Islet precursor cell (in vitro differentiated cells): ENCODE measurements at places on chromosomes 2 and 18.

DNA sequence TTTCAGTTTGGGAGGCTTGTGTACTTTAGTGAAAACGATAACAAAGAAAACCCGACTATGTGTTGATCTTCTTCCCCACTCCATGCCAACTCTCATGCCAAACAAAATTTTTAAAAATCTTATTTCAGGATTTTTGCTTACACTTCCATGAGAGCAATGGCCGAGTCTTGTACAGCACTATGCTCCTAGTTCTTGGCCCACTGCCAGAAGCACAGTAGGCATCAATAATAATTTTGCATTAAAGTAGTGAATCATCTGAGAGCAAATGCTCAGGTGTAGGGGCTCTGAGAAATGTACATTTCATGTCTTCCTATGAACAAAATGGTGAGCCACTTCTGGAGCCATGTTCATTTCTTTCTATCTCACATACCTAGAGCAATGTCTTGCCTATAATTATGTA, 62.2 kb downstream of the MAP3K19 start:
- no peak for DNase-seq

GRCh38 chr2:33589444-33589843, 9.7 kb downstream of the FAM98A start:
- DNase-seq: no peak

- DNase-seq: no peak
Measured at GRCh38 chr2:71496156-71496770, 42.9 kb downstream of the DYSF start.

DNA sequence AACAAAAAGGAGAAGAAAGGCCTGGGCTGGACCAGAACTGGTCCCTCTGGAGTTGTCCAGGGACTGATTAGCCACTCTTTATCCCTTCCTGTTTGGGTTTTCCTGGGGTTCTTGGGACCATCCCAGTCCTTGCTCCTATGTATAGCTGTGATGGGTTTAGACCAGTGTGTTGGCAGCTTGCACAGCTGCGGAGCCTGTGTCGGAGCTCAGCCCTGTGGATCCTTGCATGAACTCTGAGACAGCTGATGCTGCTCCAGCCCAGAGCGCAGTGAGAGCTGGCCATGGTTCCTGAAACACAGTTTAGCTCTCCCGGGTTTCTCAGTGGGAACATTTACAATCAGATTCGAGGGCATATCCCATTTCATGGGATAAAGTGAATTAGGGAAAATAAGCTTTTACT, 16.9 kb downstream of the IMPA2 start:
- peak; percentile 38 for DNase-seq

DNA sequence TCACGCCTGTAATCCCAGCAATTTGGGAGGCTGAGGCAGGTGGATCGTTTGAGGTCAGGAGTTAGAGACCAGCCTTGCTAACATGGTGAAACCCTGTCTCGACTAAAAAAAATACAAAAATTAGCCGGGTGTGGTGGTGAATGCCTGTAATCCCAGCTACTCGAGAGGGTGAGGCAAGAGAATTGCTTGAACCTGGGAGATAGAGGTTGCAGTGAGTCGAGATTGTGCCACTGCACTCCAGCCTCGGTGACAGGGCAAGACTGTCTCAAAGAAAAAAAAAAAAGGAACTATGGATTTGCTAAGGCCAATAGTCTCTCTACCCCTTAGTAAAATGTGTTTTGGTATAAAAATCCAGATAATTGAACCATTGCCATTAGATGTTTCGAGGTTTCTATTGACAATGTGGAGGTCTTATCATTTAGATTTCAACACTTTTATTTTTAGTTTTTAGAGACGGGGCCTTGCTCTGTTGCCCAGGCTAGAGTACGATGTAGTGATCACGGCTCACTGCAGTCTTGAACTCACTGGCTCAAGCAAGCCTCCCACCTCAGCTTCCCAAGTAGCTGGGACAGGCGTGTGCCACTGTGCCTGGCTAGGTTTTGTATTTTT, 1.1 kb upstream of the TXNDC2 start:
- no peak for DNase-seq

GRCh38 chr2:126949775-126950174, 51.1 kb downstream of the TEX51 start:
- DNase-seq: no peak

DNA sequence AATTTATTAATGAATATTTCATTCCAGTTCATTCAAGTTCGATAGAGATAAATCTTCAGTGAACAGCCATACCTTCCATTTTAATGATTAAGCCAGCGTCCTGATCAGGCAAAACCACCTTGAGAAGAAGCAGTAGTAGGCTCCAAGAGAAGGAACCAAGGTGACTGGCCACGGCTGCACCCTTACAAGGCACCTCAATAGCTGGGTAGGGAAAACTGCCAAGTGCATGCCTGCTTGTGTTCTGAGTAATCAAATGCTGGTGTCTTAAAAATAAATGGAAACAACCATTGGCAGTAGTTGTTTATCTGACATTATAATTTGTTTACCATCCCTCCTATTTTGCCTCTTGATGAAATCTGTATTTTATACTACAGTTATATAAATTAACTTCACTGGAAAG, 10.0 kb upstream of the FEZ2 start:
- DNase-seq: no peak

DNA sequence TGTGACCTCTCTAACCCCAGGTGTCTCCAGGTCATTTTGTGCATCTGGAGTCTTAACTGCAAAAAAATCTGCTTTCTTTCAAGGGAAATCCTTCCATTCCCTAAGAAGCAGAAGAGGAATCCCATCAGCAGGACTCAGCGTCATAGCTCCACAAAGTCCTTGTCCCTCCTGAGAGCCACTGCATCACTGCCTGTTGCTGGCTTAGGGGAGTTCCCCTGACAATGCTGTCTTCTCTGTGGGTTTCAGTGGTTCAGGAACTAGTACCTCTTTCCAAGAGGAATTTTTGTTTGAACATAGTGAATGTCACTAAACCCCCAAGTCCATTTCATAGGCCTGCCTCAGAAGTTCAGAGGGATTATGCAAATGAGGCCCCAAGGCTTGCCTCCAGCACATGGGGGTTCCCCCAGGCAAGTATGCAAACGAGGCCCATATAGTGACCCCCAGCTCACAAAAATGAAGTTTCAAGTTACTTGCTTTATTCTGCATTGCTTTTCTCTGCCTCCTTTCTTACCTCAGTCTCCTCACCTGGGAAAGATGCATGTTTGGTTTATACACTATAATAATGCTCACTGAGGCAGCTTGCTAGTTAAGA, 513.9 kb upstream of the MEX3C start:
- DNase-seq: no peak

DNA sequence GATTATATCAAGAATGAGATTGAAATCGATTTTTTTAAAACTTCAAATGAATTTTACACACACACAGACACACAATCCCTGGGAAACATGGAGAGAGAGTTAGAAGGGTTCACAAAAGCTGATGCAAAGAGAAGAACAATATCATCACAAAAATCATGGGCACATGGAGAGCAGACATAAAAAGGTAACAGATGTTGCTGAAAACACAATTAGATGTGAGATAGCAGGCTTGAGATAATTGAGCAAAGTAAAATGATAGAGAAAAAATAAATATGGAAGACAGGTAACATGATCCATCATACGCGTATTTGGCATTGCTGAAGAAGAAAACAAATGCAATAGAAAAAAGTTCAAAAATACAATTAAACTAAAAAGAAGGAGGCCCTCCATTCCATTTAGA, 11.6 kb upstream of the B4GALT6 start:
- DNase-seq: no peak

DNA sequence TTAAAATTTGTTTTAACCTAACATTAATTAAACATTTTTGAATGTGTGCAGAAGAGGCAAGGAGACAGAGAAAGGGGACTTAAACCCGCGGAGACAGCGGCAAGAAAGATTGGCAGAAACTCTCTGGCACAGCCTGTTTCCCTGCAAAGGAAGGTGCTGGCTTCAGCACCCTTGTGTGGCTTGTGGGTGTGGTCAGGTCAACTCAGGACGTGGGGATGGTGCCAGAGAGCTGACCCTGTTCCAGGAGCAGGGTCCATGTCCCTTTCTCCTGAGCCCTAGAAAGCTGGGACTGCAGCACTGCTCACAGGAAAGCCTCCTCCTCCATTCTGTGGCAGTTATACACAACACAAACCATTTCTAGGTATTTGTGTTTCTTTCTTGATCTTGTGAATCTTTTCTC, 176.2 kb upstream of the ST6GAL2 start:
- DNase-seq: no peak

- no peak for DNase-seq
Measured at GRCh38 chr18:58592223-58593214, 36.4 kb downstream of the ALPK2 start.

- no peak for DNase-seq
Measured at GRCh38 chr2:210611466-210611865, 55.1 kb downstream of the CPS1 start.

GRCh38 chr2:121707344-121707919, 29.2 kb downstream of the NIFK start:
- DNase-seq: no peak

DNA sequence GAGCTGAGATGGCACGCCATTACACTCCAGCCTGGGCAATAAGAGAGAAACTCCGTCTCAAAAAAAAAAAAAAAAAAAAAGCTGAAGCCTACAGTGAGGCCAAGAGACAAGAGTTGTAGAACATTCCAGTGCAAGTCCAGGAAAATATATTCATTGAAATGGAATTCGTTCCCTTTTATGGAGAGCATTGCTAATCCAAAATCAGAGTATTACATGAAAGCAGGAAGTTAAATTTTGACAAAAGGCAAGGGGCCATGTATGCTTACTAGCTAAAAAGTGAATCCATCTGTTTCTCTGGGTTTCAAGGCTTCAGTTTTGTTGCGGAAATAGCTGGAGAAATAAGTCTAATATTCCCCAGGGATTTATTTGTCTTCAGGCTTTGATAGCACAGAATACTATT, 471.7 kb downstream of the THSD7B start:
- DNase-seq: no peak

DNA sequence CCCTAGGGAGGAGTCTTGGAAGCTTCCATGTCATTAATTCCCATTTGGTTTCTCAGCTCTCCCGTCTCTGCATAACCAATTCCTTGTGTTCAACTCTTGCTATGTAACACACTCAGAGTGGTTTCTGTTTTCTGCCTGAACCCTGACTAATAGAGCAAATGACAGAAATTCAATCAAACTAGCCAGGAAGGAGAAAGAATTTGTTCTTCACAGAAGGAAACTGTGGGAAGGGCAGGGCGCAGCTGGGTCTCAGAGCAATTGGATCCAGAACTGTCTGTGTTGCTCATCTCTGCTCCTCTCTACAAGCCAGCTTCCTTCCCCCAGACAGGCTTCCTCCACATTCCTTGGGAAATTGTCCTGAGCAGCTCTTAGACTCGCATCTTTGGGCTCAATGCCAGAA, 269.8 kb downstream of the TNS1 start:
- DNase-seq: no peak

DNA sequence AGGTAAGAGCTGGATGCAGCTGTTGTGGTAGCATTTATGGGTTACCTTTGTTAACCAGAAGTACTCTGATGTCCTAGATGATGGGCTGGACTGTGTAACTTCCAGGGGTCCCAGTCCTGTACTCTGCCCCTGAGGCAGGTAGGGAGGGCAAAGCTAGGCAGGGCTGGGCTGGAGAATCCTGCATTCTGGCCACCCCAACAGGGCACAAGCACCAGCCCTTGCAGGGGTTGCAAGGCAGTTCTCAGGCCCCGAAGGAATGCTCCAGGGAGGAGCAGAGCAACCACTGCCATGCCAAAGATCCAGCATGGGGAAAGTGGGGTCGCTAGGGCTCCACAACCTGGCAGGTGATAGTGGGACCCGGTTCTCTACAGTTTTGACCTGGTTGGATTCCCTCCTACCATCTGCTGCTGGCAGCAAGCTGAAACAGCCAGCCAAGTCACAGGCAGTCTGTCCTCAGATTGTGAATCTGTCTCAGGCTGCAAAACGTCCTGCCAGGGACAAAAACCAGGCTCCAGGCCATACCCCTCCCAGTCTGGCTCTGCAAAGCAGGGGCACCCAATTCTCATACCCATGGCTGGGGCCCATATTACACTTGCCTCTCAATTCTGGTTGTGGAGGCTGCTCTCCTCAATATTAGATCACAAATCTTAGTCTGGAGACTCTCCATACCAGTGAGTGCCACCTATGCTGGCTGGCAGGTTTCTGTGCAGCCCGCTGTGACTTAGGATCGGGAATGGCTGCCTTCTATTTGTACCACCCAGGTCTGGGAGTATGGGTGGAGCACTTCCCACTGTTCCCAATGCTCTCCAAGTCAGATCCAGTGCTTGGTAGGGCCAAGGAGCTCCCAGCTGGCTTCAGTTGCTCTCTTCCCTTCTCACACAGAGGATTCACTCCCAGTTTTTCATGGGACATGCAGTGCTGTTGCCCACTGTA, 61.1 kb downstream of the SMCHD1 start:
- no peak for DNase-seq

DNA sequence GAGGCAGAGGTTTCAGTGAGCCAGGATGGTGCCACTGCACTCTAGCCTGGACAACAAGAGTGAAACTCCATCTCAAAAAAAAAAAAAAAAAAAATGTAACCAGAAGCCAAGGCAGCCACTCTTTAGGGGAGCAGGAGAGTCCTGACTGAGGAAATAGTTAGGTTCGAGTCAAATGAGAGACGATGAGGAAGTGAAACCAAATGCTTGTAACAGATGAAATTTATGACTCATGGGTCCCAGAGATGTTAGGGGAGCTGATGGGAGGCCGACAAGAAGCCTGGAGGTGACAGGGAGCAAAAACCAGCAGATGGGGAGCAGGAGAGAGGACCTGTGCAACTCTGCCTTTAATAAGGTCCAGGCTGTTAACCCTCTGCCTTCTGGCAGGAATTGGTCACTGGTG, 756.1 kb upstream of the DDX18 start:
- DNase-seq: no peak

- DNase-seq: no peak
Measured at GRCh38 chr2:236307641-236308040, 43.4 kb upstream of the ASB18 start.

GRCh38 chr2:105578166-105578565, 166.5 kb upstream of the NCK2 start:
- DNase-seq: no peak

DNA sequence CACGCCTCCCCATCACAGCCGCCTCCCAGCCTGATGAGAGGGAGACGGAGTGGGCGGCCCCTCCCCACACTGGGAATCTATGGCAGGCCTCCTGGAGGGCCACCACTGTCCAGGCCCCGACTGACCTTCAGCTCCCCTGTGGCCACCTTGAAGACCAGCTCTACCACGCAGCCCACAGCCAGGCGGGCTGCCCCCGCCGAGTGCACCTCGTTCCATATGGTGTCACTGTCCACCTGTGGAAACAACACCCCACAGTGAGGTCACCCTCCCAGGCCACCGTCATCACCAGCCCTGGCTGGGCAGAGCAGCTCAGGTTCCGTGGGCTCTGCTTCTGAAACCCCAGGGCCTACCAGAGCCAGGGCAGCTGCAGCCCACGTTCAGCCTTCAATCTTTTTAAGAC, 242.0 kb downstream of the TWIST2 start:
- DNase-seq: no peak

- DNase-seq: no peak
Measured at GRCh38 chr18:57432751-57433400, 2.3 kb upstream of the ONECUT2 start.

DNA sequence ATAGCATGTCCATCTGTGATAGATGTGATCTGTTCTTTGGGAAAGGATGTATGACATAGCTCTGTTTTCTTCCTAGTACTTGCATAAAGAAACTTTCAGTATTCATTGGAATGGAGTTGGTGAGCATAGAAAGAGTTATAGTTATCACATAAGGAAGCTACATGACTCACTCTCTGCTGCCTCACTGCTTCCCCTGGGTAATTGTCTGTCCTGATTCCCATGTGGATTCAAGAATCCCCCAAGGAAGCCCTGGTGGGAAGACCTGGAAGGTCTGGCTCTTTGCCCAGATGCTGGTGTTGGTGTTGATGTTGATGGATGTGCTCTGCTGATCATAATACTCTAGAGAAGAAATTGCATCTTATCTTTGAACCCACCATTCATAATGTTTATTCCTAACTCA, 60.6 kb downstream of the PTPN4 start:
- DNase-seq: no peak
